ENCODE measurements at places on chromosomes 3 and 15. TPM values are rescaled to one million over a fixed set of nuclear protein-coding genes. Genes with fewer than 3 reads are reported as not detected.

- no peak for DNase-seq
Measured at GRCh38 chr3:102205647-102206046, 229.2 kb upstream of the ZPLD1 start.

GRCh38 chr15:69783211-69783610 is 314.5 kb downstream of the TLE3 start:
- DNase-seq, result peak; percentile 7

WNT7A gene
- total RNA-seq, result not detected

DNA sequence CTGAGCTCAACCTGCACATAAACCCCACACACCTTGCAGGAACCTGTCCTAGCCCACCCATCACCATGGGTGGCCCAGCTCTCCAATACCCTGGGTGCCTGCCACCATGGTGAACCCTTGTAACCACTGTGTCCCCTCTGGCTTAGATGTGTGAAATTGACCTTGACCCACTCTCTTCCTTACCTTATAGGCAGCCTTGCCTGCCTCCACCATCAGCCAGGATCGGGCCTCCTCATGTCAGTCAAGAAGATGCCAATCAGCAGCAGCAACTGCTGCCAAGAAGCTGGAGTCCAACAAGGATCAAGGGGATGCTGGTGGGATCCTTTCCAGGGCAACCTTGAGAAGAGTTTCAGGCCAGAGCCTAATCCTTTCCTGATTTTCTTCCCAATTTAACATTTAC is 8.8 kb upstream of the CYP11A1 start:
- DNase-seq, result peak; percentile 19

DNA sequence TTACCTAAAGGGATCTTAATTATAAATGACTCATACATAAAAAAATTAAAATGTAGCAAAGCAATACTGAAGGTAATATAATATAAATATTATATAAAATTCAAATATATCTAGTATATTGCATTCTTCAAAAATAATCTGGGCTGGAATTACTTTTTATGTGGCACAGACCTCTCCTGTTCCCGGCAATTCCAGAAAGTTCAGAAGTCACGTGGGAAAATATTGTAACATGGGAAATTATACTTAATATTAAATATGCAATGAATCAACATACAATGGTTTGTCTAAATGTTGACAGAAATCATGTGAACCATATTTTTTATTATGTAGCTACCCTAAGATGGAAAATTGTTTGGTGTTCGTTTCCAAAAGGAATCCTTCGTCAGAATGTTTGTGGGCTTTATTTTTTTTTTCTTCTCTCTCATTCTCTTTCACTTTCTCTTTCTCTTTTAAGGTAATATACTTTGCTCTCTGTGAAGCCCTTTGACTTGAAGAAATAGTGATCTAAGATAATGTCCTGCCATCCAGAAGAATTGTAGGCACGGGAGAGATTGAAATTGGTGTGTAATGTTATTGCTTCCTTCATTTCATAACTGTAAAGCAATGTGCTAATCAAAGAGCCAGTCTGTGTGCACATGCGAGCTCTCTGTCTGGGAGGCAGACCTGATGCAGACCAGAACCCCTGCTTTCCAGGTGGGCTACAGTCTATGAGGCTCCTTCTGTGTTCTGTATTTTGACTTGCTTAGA is 559.4 kb downstream of the NR2F2 start:
- no peak for DNase-seq

GRCh38 chr15:73910522-73911303 is 15.5 kb upstream of the LOXL1 start:
- DNase-seq, result no peak

DNA sequence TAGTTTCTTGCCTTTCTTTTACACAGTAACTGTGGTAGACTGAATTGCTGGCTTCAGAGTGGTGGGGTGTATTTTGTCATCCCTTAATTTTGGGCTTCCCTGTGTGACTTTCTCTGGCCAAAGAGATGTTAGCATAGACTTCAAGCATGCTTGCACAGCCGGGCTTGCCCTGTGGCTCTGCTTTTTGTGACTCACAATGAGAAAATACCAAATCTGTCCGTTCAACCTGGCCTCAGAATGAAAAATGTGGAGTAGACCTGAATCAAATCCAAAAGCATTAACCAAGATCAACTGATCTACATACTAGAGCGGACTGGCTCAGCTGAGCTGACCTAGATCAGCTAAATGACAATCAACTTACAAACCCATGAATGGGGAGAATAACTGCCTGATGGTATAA is 51.4 kb downstream of the PLAAT1 start:
- DNase-seq, result no peak

GXYLT2 gene
- not detected for total RNA-seq

FGF12 gene
- total RNA-seq, result not detected

GRCh38 chr3:32821686-32822296 is 4.0 kb downstream of the TRIM71 start:
- no peak for DNase-seq

GRCh38 chr3:7813365-7813764 is 688.3 kb upstream of the LMCD1 start:
- DNase-seq, result no peak

- peak; percentile 59 for DNase-seq
Measured at GRCh38 chr3:31226346-31226745, 306.4 kb upstream of the STT3B start.

GRCh38 chr15:76140074-76140464 is 80.3 kb downstream of the TMEM266 start:
- no peak for DNase-seq

DNA sequence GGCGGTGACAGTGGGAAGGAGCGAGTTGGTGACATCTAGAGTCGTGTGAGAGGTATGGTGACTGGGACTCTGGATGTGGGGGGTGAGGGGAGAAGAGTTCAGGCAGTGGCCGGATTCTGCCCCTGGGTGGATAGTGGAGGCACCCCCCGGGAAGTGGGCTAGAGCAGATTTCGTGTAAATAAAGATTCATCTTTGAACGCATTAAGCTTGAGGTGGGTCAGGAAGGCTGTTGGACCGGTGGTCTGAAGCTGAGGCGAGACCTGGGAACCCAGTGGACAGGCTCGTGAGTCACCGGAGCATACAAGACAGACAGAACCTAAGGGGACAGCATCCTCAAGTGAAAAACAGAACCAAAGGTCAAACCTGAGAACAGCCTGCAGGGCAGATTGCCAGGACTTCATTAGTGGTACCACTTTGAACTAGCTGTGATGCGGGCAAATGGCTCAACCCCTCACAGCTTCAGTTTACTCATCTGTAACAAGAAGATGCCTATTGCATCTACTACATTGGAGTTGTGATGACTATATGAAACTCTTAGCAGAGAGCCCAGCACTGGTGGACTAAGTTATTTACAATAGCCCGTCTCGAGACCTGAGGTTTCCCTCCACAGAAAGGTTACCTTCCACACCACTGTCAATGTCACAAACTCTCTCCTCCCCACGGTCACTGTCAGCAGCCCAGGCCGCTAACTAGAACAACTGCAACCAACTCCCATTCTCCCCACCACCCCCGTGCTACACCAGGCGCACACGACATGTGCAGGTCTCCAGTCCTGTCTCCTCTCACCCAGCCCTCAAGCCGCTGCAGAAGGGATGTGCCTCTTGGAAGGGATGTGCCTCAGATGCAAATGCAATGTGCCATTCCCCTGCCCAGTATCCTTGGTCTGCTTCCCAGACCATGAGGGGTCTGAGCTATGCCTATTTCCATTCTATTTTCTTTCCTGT is 901 bp upstream of the CLN6 start:
- DNase-seq, result peak; percentile 24

DNA sequence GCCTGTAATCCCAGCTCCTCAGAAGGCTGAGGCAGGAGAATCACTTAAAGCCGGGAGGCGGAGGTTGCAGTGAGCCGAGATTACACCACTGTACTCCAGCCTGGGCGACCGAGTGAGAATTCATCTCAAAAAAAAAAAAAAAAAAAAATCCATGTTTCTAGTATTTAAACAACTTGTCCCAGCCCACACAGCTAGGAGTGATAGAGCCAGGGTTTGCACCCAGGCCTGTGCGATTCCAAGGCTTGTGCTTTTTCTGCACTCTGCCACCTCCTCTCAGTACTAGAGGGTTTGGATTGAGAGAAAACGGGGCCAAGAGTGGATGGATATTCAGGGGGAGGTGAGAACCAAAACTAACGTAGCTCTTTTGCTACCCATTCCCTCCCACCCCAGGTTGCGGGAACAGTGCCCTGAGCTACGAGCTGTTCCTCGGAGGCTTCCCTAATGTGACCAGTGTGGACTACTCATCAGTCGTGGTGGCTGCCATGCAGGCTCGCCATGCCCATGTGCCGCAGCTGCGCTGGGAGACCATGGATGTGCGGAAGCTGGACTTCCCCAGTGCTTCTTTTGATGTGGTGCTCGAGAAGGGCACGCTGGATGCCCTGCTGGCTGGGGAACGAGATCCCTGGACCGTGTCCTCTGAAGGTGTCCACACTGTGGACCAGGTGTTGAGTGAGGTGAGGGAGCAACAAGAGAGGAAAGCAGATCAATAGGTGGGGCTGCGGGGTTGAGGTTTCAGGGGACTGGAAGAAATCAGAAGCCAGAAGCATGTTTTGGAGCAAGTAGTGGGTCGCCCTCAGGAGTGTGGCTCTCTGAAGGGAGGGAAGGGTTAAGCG is 4.1 kb downstream of the CAMK2N2 start:
- DNase-seq, result no peak

GHSR gene
- not detected for total RNA-seq

DNA sequence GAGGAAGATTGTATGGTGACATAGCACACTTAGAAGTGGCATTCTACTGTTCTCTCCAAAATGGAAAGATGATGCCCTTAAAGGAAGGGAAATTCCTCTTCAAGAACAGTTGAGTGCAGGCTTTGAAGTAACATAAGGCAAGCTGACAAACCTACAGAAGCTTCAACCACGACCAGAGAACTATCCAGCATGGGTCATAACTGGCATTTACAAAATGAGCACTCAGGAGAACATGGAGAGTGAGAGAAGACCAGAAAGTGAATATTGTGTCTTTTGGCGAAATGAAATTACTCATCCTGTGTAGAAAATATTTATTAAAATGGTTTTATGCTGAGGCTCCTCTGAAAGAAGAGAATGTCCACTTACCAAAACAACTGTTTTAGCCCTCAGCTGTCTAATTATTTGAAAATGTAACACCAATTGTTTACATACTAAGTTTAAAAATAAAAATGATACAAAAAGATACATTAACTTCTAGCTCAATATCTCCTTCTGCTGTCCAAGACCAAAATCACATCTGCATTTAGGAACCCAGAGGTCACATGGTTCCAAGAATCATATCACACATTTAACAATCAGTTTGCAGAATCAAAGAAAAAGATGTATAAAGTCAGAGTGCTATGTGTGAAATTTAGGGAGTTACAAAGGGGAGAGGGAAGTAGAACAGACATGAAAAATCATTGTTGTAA is 216.9 kb downstream of the ATP8B4 start:
- DNase-seq, result no peak

HRH1 gene
- total RNA-seq, result 0.18 TPM

- peak; percentile 35 for DNase-seq
Measured at GRCh38 chr15:52783929-52784798, 6.0 kb downstream of the ONECUT1 start.

GRCh38 chr3:141849056-141849815 is 27.2 kb upstream of the ATP1B3 start:
- DNase-seq, result no peak

GRCh38 chr3:33699275-33699674 is 18.8 kb downstream of the CLASP2 start:
- DNase-seq, result no peak

GRCh38 chr15:74228723-74229081 is 7.4 kb upstream of the CCDC33 start:
- no peak for DNase-seq

GRCh38 chr3:129855170-129855831 is 38.2 kb downstream of the TMCC1 start:
- no peak for DNase-seq

DNA sequence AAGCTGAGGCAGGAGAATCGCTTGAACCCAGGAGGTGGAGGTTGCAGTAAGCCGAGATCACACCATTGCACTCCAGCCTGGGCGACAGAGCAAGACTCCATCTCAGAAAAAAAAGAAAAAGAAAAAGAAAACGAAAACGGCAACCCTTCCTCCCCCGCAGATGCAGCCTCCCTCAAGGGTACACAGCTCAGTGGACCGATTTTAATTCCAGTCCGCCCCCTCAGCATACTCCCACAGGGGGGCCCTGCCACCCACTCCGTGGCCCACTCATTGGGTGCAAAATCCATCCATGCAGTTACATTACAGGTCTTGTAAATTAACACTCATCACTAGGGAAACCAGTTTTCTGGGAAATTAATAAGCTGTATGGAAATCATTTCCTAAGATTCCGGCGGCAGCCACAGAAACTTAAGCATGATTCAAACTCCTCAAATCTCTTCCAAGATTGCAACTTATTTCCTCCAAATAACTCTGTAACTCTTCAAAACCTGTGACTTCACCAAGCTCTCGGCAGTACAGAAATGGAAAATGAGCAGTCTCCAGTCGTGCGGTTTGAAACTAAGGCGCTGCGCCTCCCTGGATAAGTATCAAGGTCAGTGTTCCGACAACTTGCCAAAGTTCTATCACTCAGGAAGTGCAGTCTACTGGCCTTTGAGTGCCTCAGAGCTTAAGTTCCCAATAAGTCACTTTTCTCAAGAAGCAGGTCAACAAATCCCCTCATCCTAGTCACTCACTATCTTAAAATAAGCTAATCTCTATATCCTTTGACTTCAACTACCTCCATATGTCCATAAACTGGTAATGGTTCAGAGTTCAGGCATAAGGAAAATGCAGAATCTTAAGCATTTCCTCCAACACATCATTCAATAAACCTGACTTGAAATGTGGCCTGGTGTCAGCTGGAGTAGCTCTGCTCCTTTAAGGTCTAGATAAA is 24.7 kb upstream of the KLHL6 start:
- DNase-seq, result no peak

SEC22C gene
- total RNA-seq, result 49.3 TPM

DNAH1 gene
- total RNA-seq, result 20.2 TPM

DNA sequence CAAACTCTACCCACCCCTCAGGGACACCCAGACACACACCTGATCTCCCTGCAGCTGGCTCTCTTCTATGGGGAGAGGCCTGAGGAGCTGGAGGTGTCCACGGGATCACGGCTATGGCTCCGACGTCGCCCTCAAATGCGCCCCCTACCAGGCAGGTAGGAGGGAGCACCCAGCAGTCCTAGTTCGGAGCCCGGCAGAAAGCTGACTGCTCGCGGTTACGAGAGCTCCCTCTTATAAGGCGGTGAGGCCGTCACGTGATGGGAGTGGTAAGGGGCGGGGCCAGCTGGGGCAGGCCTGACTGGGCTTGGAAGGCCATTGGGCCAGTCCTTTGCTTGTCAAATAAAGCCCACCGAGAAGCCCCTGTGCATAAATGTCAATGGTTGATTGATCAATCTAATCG is at the start of gene PRR20G:
Gene PRR20G (minus strand): TSS at position 207 of the 400 bp plus-strand sequence. CDS start 681 bp downstream, outside the sequence.
- peak; percentile 26 for DNase-seq

DNA sequence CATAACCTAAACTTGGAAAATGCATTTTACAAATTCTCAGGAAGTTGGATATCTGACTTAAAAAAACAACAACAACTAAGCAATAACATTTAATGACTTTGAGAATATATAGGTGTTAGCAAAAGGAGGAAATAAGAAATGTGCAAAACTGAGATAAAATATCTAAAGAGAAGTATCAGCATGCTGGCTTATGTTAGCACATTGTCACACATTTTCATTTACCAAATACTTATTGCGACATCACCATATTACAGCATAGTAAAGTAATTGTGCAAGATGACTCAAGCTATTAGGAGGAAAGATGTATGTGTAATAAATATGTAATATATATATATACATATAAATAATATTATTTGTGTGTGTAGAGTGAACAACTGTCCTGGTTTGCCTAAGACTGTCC is 9.2 kb downstream of the PTX3 start:
- no peak for DNase-seq

ANKRD63 gene
- not detected for total RNA-seq

PEX11A gene
- total RNA-seq, result 1.8 TPM

- DNase-seq, result no peak
Measured at GRCh38 chr3:151726016-151726415, 7.7 kb upstream of the AADACL2 start.

- no peak for DNase-seq
Measured at GRCh38 chr15:98398056-98398455, 250.3 kb upstream of the IGF1R start.

TRH gene
- not detected for total RNA-seq

Measured in activated CD8-positive, alpha-beta T cell treated with anti-CD3 and anti-CD28 coated beads, Interleukin-2, amount 10 ng/mL, durations not matched to agents 7 days and 5 days (primary cell).